Activated naive CD4-positive, alpha-beta T cell treated with anti-CD3 and anti-CD28 coated beads, Interleukin-2, amount 50 U/mL, for 72 hours (primary cell): ENCODE measurements at places on chromosomes 11 and 22.

DNA sequence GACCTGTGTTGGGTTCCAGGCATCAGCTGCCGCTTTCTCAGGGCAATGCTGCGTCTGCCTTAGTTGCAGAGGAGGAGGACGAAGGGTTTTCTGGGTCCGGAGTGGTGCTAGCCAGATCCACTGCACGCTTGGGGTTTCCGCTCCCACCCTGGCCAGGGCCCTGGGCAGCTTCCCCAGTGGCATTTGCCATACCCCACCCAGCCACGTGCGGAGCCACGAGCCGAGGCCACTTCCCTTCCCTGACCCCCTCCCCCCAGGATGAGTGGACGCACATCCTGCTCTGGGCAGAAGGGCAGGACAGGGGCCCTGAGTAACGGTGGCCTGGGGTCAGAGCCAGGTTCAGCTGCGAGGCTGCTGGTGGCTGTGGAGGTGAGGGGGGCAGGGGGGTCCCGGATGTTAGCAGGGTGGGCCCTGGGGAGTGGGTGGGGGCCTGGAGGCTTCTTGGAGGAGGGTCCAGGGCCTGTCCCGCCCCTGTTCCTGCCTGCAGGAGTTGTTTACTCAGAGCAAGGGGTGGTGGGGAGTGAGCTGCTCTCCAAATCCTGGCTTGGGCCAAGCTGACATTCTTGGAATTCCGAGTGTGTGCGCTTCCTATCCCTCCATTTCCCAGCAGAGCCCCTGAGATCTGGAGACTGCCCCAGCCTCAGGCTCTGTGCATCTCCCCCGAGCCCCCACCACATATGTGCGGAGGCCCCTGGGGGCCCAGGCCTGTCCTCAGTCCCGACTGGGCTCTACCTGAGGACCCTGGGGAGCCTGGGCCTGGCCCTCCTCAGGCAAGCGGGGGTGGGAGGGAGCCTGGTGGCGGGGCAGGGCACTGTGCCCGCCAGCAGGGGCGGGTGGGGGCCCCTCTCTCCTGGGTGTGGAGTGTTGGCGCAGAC, 1.4 kb downstream of the TSPAN4 start:
- DNase-seq = no peak

GRCh38 chr22:46731246-46732040, 6.6 kb downstream of the CERK start:
- no peak for DNase-seq

DNA sequence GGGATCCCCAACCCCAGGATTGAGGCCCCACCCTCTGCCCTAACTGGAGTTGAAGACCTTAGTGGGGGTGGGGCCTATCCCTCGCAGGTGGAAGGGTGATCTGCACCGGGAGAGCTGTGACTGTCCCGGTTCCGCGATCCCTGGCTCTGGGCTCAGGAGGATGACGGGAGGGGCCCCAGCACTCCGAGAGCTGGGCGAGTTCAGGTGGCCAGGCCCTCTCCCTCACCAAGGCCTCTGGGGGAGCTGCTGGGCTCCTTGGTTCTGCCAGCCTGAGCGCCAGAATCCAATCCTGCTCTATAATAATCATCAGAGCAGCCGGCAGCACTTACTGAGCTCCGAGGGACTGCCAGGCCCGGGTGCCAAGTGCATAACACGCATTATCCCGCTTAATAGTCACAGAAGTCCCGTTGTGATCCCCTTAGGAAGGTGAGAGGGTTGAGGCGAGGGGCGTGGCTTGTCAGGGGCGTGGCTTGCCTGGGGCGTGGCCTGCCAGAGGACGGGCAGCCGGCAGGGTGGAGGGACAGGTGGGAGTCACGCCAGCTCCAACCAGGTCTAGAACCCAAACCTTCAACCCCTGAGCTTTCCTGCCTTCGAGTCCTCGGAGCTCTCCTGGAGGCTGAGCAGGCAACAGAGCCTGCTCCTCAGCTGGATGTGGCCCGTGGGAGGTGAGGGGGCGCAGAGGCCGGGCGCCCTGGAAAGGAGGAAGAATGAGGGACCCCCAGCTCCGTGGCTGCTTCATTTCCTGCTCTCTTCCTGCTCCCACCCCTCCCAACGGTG, 7.3 kb upstream of the SYT7 start:
- peak; percentile 76 for DNase-seq

GRCh38 chr11:198236-198806, 5.4 kb downstream of the SCGB1C1 start:
- peak; percentile 1 for DNase-seq

DNA sequence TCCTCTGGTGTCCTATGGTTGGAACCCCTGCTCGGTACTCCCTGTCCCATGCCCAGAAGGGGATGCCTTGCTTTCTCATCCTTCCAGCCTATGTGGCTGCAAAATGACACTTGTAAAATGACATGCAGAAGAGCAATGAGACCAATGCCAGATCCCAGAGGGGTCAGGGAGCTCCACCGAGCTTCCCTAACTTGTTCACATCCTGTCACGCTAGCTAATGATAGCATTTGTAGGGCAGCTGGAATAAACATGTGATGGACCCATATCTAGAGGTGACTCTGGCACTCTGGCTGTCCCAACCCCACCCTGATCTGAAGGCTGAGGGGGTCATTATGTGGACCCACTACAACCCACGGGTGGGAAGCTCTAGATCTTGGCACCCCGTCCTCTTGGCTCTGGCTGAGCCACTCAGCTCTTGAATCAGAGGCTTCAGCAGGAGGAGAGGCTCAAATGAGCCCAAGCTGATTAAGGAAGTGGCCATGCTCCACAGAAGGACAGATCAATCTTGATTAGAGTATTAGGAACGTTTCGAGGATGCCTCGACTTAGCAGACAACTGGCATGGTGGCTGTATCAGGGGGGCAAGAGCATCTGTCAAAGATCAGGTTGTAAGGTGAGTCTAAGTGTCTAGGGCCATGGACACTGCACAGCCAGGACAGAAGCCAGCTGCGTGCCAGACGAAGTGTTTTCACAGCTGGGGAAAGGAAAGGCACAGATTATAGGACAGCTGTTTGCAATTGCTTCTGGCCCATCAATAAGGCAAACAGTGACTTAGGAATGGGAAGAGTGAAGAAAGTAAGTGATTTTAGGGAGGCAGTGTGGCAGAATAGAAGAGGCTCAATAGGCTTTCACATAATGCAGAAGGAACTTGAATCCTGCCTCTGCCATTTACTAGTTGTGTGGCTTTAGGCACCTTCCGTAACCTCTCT, 182.8 kb downstream of the KIRREL3 start:
- DNase-seq = no peak

DNA sequence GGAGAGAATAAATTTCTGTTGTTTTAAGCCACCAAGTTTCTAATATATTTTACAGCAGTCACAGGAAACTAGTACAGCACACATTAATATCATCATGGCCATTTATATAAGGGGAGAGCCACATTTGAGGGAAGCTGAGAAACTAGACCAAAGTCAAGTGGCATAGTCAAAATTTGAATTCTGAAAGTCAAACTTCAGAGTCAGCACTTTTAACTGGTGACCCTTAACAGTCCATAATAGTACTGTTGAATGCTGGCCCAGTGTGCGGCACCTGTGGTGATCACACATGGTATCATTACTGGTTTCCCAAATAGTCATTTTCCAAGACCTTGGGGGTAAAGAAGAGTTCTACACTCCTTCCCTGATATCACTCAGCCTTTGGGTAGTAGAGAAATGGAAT, 44.3 kb upstream of the PAX6 start:
- DNase-seq = no peak

GRCh38 chr22:23237841-23238240, 57.5 kb downstream of the BCR start:
- DNase-seq = no peak

DNA sequence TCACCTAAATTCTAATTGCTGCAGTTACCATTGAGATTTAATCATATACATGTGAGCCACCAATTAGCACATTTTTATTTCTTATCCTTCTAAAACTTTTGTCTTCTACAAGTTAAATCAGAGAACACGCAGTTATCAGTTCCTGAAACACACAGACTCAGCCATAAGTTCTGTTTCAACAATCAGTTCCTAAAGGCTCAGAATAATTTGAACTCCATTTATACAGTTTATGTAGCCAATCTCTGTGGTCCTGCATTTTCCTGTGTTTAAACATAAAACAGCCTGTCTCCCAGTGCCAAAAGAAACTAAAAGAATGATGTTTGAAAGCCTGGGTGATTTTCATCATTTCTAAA, 2.9 kb downstream of the PLAAT3 start:
- no peak for DNase-seq

DNA sequence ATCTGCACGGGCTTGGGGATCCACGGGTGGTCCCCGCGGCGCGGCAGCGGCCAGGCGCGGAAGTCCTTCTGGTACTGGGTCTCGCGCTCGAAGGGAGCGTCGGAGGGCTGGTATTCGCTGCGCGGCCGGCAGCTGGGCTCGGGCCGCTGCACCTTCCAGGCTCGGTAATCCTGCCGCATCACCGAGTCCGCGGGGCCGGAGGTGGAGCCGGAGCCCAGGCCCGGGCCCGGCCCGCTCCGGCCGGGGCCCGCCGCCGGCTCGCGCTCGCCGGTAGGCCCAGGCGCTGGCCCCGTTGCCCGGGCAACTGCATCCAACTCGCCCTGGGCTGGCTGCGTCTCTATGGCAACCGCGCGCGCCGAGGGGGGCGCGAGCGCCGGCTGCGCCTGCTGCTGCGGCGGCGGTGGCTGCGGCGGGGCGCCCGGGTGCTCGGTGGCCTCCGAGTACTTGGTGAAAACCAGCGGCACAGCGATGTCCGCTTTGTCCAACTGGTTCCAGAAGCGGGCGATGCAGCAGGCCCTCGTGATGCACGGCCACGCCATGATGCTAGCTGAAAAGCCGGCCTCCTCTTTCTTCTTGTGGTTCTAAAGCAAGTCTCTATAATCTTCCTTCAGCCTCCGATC, 897 bp downstream of the MAP6 start:
- DNase-seq = peak; percentile 33

GRCh38 chr11:121095561-121095960, 5.5 kb upstream of the TECTA start:
- no peak for DNase-seq

DNA sequence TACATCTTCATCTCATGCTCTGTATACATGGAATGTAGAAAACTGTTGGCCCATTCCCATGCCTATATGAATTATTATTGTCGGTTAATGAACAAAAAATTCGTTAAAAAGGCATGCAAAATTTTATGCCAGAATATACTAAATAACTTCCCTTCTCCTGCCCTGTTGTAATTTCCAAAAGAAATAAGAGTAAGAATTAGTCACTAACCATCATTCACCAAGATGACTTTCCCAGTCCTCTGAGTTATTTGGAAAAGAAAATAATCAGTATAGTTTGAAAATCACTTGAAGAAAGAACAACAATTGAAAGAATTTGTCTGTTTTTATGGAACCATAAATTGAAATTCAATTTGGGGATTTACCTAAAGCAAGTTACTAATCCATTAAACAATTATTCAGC, 1149.1 kb upstream of the RAG2 start:
- DNase-seq = no peak

DNA sequence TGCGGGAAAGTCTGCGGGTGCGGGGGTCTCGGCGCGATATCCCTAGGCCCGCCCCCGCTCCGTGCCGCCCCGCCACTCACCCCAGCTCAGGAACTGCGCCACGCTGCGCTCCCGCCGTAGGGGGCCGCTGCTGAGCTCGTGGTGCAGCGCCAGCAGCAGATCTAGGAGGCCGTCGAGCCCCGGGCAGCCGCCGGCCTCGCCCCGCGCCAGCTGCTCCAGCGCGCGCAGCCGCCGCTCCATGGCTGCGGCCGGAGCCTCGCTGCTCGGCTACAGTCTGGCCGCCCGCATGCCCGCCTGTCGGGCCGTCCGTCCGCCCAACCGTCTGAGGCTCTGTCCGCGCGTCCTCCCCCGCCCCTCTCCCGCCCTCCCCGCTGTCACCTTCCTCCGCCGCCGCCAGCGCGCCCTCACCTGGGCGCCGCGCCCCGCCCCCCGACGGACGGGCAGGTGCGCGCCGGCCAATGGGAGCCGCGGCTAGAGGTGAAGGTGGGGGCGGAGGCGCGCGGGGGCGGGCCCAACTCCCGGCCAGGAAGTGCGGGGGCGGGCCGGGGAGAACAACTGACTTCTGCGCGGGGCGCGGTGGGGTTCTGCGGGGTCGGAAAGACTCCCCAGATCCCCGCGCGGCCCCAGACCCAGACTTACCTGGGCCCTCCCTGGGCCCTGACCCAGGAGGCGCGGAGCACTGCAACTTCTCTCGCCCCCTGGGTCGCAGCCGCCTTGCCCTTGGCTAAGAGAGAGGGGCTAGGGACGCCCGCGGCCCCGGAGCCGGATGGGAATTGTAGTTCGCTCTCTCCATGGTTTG, at the start of gene CDC42BPG:
Gene CDC42BPG, minus strand, starts transcription at position 324 of the 799 bp plus-strand sequence. Its CDS starts 84 bp downstream, at position 240.
- DNase-seq = peak; percentile 73

DNA sequence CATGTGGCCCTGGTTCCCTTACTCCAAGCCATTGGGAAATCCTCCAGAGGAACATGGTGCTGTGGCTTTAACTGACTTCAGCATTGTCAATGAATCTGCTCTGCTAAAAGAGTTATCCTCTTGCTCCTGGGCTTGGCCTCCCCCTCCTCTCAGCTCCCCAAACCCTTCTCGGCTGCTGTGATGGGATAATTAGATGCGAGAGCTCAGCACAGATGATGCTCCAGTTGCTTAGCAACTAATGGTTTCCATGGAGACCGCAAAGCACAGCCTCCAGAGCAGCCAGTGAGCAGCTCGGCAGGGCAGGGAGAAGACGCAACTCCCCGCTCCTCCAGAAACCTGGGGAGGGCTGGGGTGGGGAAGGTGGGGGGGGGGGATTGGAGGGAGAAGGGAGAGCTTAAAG, 2.8 kb upstream of the UPK2 start:
- DNase-seq = no peak

DNA sequence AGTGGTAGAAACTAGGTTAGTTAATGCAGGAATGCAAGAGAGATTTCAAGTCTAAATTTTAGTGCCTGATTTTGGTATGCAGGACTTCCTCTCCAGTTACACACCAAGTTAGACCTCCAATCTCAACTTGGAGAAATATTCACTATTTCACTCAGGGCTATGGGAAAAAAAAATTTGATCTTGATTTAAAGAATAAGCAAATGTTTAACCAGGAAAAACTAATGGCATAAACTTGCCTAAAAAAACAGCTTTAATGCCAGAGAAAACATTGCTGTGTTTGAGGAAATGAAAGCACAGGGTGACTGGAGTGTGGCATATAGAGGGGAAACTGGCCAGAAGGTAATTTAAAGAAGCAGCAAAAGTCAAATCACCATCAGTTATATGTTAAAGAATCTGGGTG, 575.4 kb upstream of the LRRC4C start:
- DNase-seq = no peak

GRCh38 chr11:17585911-17586695, 39.0 kb downstream of the OTOG start:
- DNase-seq = no peak

GRCh38 chr11:73414977-73415651, 38.9 kb downstream of the RELT start:
- no peak for DNase-seq
